ENCODE measurements at places on chromosomes 2 and 18.

DNA sequence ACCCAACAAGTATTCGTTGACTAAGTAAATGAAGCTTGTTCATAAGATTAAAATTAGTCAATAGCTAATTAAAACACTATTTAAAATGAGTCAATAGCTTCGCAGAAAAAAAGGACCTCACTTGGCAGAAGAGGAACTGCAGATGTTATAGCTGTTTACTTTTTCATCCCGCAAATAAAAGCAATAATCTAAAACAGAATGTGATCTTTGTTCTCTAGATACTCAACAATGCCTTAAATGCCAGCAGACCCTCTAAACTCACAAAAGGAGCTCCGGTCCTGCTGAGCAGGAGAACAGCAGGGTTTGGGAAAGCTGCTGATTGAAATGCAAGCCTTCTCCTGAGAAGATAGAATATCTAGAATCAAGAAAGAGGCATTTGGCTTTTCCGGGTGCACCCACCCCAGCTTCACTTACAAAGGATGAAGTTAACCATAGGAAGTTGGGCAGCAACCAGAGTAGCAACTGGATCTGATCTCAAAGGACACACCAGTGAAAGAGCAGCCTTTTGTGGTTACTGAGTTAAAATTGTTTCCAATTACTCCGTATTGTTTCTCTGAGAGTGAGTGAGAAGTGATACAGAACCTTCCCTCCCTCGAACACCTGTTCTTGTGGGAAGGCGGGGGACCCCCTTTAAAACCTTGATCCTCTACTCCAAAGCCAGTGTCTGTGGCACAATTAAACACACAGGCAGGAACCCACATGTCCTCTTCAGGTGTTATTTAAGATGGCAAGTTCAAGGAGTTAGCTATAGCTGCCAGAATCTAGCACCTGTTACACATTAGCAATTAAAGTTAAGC lies 6.8 kb downstream of the CCBE1 start:
- DNase-seq = no peak

DNA sequence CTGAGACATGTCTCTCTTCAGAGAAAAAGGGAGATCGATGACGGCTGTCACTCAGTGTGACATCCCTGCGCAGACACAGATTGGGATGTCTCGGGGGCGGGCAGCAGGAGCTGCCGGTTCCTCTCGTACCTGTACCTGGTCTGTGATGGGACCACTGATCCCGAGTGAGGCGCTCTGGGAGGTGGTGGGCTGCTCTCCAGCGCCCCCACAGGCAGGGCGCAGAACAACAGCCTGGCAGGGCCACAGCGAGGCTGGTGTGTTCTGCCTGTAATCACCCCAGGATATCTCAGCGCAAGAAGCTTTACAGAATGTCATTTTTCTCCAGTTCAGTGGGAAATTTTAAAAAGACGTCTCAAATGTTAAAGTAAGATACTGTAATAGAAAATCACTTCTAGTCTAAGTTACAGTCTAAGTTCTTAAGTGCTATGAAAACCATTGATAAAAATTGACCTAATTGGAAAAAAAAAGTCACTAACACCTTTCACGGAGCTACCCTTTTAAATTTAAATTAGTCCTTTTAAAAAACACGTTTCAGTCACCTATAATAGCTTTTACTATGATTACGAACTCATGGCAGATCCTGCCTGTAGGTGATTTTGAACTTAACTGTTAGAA lies 189.8 kb downstream of the SNTG2 start:
- DNase-seq = peak; percentile 54

GRCh38 chr2:241208058-241208457 lies 19.6 kb downstream of the ANO7 start:
- DNase-seq = no peak

- DNase-seq = no peak
Observed at GRCh38 chr18:52894801-52895200, 554.8 kb downstream of the DCC start.

- DNase-seq = no peak
Observed at GRCh38 chr2:12207491-12207890, 461.1 kb downstream of the LPIN1 start.

DNA sequence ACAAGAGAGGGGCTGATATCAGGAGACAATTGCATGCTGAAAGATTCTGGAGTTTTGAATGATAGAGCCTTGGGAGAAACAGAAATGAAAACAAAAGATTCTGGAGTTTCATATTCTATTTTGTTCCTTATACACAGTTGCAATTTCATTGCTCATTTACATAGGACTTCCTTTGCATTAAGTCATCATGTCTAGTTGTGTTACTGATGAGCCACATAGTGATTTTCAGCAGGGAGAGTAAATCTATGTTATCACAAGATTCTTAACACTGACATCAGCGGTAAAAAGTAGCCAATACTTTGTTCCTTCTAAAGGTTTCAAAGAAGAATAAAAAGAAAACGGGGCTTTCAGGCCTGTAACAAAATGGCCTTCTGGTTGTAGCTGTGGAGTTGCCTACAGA lies 7.1 kb downstream of the ADAM17 start:
- no peak for DNase-seq

DNA sequence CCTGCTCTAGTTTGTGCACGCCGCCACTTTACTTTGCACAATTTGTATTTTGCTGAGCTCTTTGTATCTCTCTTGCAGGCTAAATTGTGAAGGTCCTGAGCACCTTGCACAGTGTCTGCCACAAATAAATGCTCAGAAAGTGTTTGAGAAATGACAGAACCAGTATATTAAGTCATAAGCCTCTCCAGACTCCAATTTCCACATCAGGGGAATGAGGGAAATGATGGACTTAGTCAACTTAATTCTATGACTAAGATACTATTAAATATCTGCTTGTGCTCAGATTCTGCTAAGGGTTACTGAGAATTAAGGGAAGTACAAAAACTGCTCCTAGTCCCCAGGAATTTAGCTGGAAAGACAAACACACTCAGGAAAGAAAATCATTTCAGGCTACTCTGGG lies 239.1 kb upstream of the SLC14A2 start:
- DNase-seq = no peak

DNA sequence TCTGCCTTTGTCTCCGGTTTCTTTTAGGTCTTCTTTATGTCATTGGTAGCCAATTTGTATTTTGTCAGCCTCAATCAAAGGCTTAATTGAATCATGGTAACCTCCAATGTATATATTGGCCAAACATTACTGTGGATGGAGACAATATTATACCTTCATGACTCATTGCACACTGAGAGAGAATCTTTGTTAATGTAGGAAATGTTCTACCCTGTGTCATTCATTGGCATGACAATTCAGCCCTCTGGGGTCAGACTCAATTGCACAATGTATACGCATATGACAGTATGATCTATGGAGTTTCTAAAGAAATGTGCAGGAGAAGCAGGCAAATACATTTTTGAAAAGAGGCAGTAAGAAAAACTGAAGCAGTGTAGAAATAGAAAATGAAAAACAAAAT lies 162.6 kb downstream of the PDE11A start:
- DNase-seq = no peak

DNA sequence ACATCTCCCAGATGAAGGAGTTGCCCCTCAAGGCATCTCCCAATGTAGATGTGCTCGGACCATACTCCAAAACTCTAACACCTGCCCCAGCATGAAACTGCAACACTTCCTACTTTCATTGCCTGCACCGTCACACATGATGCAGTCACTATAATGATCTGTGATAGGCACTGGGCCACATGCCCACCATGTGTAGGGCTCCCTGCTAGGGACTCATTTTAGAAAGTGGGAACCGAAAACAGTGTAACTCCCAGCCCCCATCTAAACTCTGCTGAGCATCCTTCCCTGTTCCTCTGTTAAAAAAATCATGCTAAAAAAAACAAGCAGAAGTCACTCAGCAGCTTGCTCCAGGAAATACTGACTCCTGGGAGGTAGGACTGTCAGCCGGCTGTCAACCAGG lies 496.1 kb upstream of the RAB6C start:
- DNase-seq = no peak

GRCh38 chr2:26653207-26654060 lies 12.3 kb upstream of the CIB4 start:
- no peak for DNase-seq

- DNase-seq = no peak
Observed at GRCh38 chr2:173898178-173898668, 67.0 kb downstream of the SP3 start.

GRCh38 chr2:217415316-217415715 lies 555.5 kb upstream of the TNP1 start:
- DNase-seq = no peak

GRCh38 chr2:190315273-190315672 lies 4.4 kb downstream of the HIBCH start:
- no peak for DNase-seq

- DNase-seq = no peak
Observed at GRCh38 chr2:19070886-19071285, 287.5 kb downstream of the OSR1 start.

DNA sequence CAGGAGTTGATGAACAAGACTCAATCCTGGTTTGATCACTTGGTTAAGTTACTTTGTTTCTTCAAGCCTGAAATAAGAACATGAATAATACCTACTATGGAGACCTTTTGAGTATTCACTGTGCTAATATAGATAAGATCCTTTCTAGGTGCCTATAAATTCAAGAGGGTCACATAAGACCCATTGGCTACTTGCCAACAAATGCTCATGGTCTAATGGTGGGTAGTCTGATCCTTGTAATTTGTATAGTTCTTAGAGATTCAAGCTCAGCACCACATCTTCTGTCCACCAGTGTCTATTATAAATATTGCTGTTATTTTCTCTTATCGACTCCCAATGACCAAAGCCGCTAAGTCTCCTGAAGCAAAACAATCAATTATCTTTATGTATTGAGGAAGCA lies 27.4 kb upstream of the ACSL3 start:
- no peak for DNase-seq

GRCh38 chr2:216696751-216697560 lies 1.6 kb upstream of the IGFBP5 start:
- DNase-seq = no peak

- no peak for DNase-seq
Observed at GRCh38 chr2:120915670-120916069, 180.0 kb downstream of the GLI2 start.

DNA sequence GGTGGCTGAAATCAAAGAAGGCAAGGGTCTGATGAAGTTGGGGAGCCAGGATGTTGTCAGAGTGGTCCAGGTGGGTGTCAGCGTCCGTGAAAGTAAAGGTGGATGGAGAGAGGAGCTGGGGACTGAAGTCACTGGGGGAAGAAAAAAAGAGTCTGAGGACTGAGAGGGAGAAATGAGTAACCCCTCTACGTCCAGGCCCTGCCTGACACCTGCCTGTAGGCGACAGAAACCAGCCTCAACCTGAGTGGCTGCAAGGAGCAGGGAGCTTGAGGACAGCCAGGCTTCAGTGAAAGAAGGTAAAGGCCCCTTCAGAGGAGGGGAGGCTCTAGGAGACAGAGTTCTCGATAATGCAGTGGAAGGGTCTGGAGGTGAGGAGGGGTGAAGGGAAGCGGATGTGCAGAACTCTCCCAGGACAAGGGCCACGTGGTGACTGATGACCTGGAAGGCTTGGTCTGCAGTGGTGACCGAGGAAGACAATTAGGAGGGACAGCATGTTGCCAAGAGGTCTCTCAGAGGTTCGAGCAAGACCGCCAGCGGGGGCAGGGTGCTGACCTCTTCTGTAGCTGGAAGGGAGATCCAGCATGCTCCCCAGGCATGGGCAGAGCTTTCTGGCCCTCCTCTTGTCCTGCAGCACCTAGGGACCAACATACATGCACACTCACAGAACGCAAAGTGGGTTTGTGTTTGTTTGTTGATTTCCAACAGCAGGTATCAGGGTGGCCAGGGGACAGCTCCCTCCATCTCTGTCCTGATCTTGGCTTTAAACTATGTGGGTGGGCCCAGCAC lies 86.6 kb upstream of the TMEM247 start:
- DNase-seq = no peak

GRCh38 chr18:47931718-47932103 lies 1.3 kb upstream of the SMAD2 start:
- no peak for DNase-seq

DNA sequence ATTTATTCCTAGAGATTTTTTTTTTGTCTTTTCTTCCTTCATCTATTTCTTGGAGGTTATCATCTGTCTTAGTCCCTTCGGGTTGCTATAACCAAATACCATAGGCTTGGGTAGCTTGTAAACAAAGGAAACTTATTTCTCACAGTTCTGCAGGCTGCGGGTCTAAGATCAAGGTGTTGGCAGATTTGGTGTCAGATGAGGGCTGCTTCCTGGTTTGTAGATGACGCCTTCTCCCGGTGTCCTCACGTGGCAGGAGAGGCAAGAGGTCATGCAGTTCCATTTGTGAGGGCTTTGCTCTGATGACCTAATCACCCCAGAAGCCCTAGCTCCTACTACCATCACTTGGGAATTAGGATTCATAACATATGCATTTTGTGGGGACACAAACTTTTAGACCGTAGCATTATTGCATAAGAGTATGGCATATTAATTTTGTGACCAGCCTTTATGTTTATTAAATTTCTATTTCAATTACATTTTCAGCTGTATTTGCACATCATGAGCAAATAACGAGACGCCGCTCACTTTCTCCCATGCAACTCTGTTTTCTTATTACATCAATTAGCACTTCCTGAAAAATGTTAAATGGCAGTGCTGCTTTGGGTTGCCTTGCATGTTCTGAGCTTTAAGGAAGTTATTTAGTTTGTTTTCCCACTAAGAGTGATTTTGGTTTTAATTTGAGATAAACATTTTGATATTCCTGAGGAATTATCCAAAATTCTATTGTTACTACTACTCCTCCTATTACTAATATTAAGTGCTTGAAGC lies 246.4 kb upstream of the HDAC4 start:
- no peak for DNase-seq

DNA sequence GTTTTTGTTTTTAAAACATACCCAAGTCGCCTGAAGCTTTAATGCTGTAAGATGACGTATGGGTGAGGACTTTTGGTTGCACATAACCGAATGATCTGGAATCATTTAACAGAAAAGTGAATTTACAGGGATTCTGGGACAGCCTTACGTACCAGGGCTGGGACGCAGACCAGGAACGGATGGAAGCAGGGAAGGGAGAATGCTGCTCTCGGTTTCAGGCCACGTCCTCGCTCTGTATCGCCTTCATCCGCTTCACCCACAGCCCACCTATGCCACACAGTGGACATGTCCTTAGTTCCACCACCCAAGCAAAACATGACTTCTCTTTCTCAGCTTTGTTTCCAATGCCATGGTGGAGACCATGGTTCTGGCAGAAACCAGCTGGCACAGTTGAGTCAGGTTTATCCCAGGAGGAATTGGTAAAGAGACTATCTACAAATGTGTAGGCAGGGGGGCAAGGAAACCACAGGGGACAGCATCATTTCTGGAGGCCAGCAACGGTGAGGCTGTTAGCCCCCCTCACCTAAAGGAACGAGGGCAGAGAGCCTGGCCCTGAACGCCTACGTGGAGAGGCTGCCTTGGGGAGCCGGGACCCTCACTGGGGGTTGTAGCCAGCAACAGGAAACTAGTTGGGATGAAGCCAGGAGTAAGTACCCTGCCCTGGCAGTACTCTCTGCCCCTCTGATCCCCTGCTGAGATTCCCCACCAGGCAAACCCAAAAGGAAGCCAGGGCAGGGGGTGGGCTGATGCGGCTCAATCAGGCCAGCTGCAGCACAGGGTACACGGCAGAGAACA lies 132.5 kb downstream of the NDUFA10 start:
- no peak for DNase-seq

- DNase-seq = no peak
Observed at GRCh38 chr2:158305501-158305900, 151.1 kb downstream of the CCDC148 start.

GRCh38 chr18:48949606-48950535 lies 894 bp downstream of the SMAD7 start:
- peak; percentile 35 for DNase-seq
